ENCODE measurements at places on chromosomes 7 and 10.

- DNase-seq: no peak
Measured at GRCh38 chr10:24223953-24224352, 15.0 kb downstream of the KIAA1217 start.

GRCh38 chr7:99036546-99037111, 107.3 kb downstream of the SMURF1 start:
- no peak for DNase-seq

- DNase-seq: peak; percentile 1
Measured at GRCh38 chr10:10677479-10677878, 340.2 kb upstream of the CELF2 start.

DNA sequence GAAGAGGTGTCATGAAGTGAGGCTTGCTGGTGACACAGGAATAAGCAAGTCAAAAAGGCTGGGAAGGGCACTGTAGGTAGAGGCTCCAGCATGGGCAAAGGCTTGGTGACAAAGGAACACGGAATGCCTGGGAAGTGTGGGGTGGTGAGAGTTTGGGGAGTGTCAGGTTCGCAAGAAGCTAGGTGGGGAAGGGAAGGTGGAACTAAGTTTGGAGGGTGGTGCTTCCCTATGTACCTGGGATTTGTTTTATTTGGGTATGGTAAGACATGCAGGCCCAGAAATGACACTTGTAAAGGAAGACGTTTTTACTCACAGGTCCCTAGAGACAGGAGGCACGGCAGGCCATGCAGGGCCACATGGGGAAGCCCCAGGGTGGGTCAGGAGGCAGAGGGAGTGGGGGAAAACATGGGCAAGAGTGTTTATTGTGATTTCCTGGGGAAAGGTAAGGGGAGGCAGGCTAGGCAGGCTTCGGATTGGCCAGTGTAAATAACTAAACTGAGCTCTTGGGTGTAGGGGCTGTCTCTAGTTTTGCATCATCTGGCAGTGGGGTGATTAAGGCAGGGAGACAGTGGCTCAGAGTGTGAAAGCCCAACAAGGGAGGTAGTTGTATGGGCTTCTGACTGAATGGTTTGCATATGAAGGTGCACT, 52.1 kb downstream of the SH2D4B start:
- no peak for DNase-seq

GRCh38 chr10:86046845-86047460, 319.6 kb downstream of the GRID1 start:
- no peak for DNase-seq

DNA sequence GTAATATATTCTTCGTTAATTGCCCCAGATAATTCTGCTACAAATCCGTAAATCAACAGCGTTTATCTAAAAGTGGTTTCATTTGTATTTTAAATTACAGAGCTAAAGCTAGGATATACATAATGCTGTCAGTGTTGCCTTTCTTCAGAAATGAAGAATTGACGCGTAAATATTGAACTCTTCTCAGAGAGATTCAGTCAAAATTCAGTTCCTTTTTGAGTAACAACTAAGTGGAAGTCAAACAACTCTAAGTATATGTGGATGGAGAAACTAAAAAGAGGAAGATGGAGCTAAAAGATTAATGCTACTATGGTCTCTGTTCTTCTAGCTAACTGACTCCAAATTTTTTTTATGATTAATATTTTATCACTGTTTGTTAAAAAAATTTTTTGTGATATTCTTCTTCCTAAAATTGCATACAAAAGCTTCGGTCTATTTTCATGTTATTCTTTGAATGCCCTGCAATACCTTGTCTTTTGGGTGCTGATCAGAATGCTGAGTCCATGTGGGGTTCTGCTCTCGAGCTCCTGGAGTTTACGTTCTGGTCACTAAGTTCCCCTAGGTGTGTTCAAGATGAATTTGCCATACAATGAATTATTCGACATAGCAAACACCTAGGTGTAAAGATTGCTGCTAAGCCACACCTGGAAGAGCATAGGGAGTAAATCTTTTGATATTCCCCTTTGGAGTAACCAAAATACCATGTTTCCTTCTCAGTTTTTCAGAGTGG, 20.7 kb downstream of the MDFIC start:
- DNase-seq: no peak

- no peak for DNase-seq
Measured at GRCh38 chr10:114686013-114686412, 27.9 kb upstream of the ABLIM1 start.

- DNase-seq: no peak
Measured at GRCh38 chr7:34835901-34836600, 178.0 kb downstream of the NPSR1 start.

GRCh38 chr10:69318867-69319727, 40.8 kb downstream of the HK1 start:
- peak; percentile 80 for DNase-seq
